ENCODE measurements at places on chromosomes 4 and X.
A peak's percentile ranks its signal among the peaks of the same experiment; 100 is the strongest.

DNA sequence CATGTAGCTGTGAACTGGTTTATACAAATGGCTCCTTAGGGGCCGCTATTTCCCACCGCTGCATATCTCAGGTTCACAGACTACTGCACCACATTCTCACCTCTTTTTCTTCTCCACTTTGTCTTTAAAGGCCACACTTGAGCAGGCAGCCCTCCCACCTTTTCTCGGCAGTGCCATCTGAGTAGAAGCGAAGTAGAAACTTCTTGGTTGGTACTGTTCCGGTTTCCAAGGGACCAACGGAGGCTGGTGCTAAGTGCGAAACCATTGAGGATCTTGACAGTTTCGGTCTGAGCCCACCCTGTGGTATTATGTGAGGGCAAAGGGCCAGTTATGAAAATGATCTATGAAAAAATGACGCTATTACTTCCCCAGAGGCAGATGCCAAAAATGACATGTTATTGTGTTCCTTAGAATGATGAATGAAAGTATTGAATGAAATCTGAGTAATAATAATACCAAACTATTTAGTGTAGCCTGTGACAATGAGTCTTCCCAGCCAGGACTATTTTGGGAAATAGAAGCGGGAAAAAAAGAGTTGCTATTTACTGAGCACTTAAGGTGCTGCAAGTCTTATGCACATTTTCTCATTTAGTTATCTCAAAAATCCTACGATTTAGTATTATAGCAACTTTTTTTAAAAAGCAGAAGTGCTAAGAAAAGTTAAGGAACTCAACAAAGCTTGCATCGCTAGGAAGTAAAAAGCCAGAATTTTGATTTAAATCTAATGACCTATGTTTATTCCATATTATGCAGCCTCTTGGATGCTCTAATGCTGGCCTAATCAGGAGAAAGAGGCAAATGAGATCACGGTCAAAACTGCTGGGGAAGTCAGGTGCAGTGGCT, 29.6 kb upstream of the CHRNA9 start:
- no peak for DNase-seq

DNA sequence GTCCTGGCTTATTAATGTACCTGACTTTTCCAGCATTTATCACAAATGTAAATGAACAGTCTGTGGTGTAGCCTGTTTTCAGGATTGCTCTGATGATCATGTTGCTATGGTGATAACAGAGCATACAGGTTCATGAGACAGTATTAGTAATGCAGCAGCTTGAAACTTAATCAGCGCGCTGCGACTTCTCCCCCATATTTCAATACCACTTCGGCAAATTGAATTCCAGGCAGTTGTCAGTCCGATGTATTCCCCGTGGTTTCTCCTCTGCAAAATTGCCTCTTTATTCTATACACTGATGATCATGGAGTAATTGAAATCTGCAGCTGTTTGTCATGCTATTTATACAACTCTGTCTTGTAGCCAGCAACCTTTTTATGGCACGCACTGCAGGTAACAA, 239.3 kb downstream of the C4orf33 start:
- peak; percentile 6 for DNase-seq

GRCh38 chrX:115408771-115409400, 119.4 kb downstream of the LUZP4 start:
- DNase-seq = no peak

DNA sequence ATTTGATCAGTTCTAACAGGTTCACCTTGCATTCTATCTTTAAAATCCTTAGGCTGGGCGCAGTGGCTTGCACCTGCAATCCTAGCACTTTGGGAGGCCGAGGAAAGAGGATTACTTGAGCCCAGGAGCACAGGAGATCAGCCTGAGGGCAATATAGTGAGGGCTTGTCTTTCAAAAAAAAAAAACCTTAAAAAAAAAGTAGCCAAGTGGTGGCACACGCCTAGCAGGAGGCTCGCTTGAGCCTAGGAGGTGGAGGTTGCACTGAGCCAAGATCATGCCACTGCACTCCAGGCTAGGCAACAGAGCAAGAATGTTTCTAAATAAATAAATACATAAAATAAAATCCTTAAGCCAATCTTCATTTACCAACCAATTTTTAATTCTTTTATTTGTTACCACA, 75.6 kb downstream of the PRSS12 start:
- no peak for DNase-seq

DNA sequence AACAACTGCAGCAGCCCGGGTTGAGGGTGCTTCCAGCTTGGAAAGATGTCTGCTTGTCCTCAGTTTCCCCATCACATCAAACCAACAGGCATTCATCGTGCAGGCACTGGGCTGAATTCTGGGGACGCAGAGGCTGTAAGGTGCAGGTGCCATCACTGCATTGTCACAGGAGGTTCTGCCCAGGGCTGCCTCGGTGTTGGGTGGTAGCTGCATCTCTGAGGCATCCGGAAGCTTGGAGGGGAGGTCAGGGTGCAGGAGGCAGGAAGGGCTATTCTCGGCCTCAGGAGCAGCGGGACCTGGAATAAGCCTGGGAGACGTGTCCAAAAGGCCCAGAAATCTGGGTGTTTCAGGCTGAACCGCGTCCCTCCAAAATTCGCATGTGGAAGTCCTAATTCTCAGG, 134.6 kb downstream of the HMX1 start:
- DNase-seq = no peak

- peak; percentile 12 for DNase-seq
These were observed 68.4 kb downstream of the MID2 start for GRCh38 chrX:107894038-107894437.

- no peak for DNase-seq
These were observed 71.5 kb downstream of the ARHGEF9 start for GRCh38 chrX:63713526-63713925.

DNA sequence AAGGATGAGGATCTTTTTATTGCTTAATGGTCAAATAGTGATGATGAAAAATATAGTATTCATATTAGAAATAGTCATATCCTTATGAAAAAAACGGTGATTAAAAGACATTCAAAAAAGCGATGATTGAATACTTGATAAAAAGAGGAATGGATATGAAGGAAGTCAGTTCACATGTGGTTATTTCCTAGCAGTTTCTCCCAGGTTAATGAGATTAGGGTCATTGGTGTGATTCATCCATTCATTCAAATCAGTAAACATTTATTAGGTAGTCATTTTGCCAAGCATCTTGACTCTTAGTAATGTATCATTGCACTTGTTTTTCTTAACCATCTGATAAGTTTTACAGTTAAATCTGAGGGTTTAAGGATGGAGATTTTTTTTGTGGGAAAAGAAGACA, 294.1 kb downstream of the ARHGAP24 start:
- no peak for DNase-seq

DNA sequence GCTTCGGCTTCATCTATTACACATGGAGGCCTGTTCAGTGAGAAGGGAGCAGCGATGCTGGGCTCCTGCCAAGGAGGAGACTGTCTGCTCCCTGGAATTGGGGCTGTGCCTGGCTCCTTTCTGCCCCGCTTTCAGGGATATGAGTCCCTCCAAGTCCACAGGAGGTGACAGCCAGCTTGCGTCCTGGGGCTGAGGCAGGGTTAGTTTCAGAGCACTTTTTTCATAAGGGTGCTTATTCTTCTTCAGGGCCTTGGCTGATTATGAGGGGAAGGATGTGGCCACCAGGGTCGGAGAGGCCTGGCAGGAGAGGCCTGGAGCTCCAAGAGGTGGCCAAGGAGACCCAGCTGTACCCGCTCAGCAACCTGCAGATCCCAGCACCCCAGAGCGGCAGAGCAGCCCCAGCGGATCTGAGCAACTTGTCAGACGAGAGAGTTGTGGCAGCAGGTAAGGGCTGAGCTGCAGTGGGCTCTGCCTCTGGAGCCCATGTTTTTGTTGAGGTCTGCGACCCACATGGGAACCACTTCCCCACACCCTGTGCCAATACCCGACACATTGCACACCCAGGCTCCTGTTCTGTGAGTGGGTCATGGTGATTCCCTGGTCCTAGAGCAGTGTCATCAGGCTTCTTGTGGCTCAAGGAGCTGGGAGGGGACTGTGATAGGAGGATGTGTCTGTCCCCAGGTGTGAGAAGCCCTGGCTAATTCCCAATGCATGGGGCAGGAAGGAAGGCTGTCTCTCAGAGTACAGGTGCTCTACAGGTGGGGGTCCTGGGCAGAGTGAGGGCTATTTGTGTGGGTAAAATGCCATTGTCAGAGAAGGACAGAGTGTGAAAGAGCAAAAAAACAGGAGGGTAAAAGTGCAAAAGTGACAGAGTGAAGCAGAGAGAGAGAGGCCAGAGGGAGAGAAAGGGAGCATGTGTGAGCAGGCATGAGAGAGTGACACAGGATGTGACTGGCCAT, 47.4 kb downstream of the ZNF185 start:
- DNase-seq = no peak

DNA sequence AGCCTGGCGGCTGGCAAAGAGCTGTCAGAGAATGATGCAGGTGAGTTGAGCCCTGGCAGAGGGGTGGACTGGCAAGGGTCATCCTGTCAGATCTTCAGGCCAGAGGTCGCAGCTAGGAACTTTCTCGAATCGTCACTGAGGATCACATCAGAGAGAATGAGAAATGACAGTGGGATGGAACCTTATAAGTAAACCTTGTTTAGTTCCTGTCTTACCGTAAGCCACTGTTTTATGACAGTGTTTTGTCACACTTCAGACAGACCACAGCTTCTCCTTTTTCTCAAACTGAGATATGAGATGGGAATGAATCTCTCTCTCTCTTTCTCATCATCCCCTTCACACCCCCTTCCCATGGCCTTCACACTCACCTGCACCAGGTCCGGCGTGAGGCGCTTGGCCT, 9.3 kb downstream of the DIPK2B start:
- no peak for DNase-seq

DNA sequence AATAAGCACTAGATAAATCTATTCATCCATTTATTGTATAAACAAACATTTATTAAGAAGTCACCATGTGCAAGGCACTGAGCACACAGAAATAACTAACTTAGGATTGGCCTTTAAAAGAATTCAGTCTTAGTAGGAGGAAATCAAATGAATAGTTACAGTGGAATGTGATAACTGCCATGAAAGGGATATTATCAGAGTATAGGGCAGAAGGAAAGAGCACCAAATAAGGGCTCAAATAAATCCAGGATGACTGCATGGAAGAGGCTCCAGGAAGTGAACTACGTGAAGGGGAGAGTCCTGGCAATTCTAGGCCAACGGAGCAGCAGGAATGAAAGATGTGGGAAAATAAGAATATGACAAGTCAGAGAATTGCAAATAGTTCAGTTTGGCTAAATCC, 406.0 kb downstream of the INPP4B start:
- no peak for DNase-seq

- no peak for DNase-seq
These were observed 283.0 kb upstream of the GPC4 start for GRCh38 chrX:133698298-133698697.

GRCh38 chr4:95732061-95732460, 107.8 kb upstream of the PDHA2 start:
- DNase-seq = no peak

- no peak for DNase-seq
These were observed 46.0 kb upstream of the MGST2 start for GRCh38 chr4:139619644-139620043.

GRCh38 chr4:140069066-140069465, 84.9 kb downstream of the MAML3 start:
- DNase-seq = no peak

- DNase-seq = no peak
These were observed 153.3 kb downstream of the PRDM5 start for GRCh38 chr4:120769227-120769626.

DNA sequence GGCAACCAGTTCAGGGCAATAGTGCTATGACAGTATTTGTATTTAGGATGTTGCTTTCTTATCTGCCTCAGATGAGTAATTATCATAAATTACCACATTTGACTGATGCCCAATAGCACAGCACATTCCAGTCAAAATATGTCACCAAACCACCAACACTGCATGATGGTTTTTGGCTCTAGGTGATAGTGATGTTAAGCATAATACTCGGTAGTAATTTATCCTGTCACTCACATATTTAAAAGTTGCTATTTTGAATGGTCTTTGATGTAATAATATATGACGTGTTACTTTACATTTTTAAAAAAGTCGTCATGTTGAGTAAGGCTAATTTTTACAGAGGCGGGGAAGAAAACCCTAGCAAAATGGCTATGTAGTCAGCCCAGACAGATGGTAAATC, 42.5 kb downstream of the UNC5C start:
- no peak for DNase-seq

DNA sequence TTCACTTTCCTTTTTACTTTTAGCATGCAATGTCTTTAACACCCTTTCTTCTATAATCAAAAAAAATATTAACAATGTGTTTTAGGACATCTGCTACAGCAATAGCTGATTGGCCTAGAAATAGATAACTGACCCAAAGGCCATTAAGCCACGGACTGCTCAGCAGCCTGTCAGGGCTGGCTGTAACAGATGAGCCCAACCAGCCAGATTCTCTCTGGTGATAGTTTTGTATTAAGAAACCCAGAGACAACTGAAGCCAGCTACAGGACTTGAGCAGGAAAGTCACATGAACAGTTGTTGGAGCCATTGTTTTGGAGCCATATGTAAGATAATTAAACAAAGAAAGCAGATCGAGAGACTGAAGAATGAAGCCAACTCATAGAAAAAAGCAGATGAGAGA, 80.3 kb downstream of the DDIT4L start:
- no peak for DNase-seq

GRCh38 chr4:53832549-53832948, 231.9 kb downstream of the CHIC2 start:
- no peak for DNase-seq

- peak; percentile 73 for DNase-seq
These were observed at the start of gene MAGEC1 for GRCh38 chrX:141903400-141904155. MAGEC1 (plus strand) TSS chrX:141903894; CDS start chrX:141905073, 1,179 bp downstream.

DNA sequence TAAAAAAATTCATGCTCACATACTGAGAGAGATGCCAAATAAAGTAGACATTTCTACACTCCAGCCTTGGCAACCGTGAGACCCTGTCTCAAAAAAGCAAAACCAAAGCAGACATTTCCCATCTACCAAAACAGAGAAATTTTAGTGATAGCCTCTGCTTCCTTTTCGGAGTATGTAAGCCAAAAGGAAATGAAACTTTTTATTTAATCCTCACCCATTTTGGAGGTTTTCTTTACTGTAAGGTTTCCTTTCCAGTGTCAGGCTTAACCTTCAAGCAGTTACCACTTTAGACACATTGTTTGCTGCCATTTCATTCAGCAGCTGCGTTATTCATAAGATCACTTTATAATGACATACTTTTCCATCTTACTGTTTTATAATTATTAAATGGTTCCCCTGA, 15.9 kb downstream of the ADD1 start:
- no peak for DNase-seq

DNA sequence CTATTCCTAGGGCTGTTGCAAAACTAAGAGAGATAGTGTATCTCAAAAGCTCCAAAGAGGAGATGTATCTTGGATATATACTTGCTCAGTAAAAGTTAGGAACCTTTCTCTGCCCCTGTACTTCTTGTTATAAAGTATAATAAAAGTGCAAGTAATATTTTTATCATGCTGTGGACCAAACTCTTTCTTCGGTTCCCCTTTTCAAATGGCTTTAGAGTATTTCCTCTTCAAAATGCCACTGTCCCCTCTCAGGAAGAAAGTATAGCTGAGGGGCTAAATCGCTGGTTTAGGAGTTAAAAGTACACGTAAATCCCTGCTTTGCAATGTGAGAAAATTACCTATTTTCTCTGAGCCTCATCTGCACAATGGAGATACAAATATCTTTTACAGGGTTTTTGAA, 169.1 kb upstream of the FTHL17 start:
- DNase-seq = no peak

GRCh38 chr4:66197451-66197850, 527.2 kb upstream of the EPHA5 start:
- DNase-seq = no peak

- DNase-seq = peak; percentile 0
These were observed 24.6 kb downstream of the ADGRG2 start for GRCh38 chrX:19097553-19098283.

GRCh38 chr4:162523171-162523570, 359.4 kb upstream of the FSTL5 start:
- no peak for DNase-seq

Measured in NCI-H774 (cell line).